GM10248 (cell line): ENCODE measurements at places on chromosomes 5 and 9.
A peak's percentile ranks its signal among the peaks of the same experiment; 100 is the strongest.

DNA sequence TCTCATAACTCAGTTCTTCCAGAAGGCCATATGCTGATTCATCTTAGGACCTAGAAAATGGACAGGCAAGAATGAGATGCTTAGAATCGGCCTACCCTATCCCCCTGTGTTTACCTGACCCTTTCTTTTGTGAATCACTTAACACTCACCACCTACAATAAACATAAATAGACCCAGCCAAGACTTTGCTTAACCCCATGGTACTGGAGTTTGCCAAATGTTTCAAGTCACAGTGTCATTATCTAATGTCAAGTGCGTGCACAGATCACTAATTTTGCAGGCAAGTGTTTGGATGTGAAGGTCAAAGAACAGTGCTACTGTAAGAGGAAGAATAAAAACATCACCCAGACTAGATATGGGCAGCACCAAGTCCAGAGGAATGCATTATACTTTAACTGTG lies 77.5 kb downstream of the GLIS3 start:
- DNase-seq = no peak

DNA sequence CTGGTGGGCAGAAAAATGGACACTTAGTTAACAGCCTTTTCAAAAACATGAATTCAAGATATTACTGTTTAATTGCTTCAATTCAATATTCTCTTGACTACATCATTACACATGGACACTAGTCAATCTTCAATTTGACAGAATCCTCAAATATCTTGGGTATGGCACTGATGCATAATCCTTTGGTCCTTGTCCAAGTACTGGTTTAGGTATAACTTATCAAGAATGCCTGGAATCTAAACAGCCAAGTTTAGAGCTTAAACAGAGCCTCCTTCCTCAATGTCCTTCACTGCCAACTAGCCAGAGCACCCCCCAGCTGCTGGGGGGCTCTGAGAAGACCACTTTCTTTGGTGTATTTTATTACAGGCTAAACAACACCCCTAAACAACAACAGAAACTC lies 61.6 kb upstream of the ERCC6L2 start:
- no peak for DNase-seq

DNA sequence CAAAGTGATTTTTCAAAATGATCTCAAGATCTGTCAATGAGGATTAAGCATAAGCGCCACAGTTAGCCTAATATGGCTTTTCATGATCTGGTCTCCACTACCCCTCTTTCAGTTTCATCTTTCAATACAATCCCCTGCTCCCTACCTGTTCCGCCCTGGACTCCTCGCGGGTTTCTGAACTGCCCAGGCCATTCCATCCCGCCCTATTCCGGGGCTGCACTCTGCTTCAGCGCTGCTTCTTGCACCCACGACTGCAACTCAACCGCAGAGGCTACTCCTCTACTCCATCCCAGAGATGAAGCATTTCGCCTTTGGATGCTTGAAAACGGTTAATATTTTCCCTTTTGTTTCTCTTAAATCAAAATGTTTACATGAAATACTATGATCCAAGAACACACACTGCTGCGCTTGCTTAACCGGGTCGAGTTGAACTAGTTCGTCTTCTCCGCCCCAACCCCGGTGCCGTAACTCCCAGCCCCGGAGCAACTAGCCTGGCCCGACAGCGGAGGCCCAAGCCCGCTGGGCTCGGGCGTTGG lies 716 bp upstream of the OTULIN start:
- DNase-seq = peak; percentile 47

DNA sequence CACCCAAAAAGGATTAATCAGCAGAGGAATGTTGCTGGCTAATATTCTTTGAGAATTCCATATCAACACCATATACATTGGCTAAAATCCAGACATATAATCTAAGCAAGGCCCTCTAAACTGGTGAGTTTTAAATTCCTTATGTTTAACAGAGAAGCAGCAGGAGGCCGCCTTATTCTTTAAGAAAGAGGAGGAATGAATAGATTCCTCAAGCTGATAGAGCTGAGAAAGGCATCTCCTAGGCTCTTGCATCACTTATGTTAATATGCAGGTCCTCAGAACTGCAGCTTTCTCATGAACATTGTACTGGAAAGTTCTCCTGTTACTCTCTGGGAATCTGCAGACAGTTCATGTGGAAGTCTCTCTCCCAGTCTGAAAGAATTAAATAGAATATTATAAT lies 20.1 kb upstream of the SMARCA2 start:
- no peak for DNase-seq

- no peak for DNase-seq
These were observed 10.4 kb upstream of the SLC30A5 start for GRCh38 chr5:69083412-69083811.

DNA sequence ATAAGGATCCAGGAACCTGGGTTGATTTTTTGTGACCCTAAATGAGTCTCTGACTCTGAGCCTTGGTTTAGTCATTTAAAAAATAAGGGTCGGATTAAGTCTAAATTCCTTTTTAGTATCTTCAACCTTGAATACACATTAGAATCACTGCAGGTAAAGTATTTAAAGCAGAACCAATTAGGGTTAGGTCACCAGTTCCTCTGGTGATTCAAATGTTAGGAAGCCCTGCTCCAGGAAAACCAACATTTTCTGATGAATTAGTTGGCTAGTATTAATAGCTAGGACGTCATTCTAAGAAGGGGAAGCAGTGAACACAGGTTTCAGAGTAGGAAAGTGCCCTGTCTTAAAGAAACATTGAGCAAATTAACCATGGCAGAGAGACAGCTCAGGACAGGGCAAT lies 31.4 kb upstream of the BRINP1 start:
- DNase-seq = no peak

- no peak for DNase-seq
These were observed 3.6 kb downstream of the RXRA start for GRCh38 chr9:134329886-134330285.
